ENCODE measurements at places on chromosomes 1 and 21.

DNA sequence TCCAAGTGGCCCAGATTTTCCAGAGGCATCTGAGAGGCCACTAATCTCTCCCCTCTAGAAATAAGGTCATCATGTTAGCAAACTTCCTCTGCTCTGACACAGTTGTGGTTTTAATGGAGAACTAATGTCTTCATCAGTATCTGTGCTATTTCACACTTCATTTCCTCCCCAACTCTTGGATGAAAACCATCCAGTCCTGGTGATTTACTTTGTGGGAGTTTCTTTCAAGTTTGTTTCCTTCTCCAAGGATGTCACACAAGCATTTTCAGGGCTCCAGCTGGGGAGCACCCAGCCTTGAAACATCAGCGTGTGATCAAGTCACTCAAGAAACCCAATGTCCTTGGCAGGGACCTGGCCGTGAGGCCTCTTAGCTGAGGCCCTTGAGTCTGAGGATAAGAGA lies 38.8 kb downstream of the TBX15 start:
- DNase-seq, result no peak

DNA sequence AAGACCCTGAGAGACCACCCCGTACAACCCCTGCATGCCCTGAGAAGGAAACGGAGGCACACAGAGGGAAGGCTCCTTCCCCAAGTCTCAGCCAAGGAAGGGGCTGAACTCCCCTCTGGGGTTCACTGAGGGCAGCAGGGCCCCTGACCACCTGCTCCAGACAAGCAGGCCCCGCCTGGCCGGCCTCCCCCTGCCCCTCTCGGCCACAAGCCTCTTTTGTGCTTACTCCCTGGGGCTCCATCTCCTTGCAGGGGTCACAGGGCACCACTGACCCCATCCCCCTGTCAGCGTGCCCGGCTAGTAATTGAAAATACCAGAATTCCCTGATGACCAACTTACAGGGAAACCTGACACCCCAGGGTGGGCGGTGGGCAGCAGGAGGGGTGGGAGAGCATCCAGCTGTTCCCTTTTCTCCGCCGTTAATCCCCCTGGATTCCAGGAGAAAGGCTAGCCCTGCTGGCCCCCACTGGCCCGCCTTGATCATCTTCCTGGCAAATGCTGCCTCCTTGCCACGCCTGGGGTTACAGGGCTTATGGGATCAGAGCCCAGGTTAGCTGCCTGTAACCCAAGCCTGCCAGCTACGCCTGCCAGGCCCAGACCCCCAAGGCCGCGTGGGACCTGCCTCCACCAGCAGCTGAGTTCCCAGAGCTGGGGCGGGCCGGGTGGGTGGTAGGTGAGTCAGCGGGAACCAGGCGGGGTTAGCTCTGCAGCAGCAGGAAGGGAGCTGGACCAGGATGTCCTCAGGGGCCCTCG lies 96.1 kb downstream of the LACTBL1 start:
- DNase-seq, result no peak

- no peak for DNase-seq
Measured at GRCh38 chr1:111045033-111045722, 81.5 kb upstream of the LRIF1 start.

DNA sequence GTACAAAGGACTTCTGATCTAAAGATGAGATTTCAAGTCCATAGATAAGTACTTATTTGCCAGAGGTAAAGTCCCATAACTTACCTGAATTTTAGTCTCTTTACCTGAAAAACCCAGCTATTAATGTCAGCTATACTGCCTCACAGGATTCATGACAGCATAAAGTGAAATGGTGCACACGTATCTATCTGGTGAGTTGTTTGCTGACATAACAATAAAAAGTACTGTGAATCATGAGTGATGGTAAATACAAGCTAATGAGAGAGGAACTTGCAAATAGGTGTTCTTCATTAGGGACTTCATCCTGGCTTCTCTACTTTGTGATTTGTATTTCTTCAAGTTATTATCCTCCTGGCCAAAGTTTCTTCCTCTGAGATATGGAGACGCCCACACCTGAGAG lies 225.1 kb upstream of the C8B start:
- no peak for DNase-seq

DNA sequence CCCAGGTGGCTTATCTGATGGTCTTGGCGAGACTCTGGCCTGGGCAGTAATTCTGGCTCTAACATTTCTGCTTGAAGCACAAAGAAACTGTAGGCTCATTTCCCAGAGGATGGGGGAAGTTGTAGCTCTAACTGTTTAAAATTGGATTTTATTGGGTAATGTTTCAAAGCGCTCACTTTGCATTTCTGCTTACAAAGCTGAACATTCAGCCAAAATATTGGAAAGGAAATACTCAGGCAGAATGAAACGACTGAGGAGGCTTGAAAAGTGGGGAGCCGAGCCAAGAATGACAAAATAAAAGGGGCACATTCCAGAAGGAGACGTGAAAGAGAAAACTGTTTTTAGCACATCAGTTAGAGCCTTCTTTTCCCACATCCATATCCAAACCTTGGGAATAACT lies 202.6 kb downstream of the GRIK1 start:
- DNase-seq, result no peak

- DNase-seq, result no peak
Measured at GRCh38 chr1:168257397-168257796, 23.3 kb upstream of the TBX19 start.

DNA sequence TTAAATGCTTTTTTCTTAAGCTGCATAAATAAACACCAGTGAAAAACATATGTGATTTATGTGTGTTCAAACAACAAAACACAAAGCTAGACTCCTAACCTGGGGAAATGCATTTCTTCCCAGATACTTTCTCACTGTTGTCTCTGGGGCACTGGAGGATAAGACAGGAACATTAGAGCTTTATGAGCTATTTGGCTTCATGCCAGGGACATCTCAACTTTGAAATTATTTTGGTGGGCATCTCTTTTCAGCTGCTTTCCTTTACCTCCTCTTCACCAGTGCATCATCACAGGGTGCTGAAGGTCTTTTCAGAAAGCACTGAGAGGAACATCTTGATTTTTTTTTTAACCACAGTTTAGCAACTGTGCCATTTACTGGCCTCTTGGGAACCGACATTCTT lies 212.9 kb downstream of the DNM3 start:
- DNase-seq, result no peak

GRCh38 chr1:81374481-81374880 lies 426.3 kb upstream of the ADGRL2 start:
- no peak for DNase-seq

DNA sequence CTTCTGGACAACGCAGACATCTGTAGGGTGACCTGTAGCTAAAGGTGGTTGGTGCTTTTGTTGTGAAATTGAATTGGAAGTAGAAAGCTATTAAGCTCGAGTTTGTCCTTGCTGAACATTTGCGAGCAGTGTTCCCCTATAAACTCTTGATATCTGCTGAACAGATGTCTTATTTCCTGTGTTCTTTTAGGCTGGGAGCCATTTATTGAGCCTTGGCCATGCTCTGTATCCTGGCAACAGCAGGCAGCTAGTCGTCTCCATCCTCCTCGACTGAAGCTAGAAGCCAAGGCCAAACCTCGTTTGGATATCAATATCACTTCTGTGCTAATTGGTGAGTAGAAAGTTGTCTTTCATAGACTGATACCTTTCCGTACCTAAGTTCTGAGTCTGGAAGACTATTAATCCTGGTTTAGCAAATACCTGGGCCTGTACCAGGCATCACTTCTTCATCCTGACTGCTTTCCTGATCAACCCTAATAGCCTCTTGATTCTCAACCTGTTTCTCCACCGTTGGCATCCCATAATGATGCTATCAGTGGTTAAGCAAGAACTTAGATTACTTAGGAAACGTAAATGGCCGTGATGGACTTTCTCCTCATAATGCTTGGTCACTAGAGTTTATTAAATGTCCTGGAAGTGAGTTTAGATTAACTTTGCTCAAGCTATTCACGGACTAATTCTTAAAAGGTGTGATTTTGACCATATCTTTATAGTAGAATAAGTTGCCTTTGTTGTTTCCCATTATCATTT lies 103.4 kb downstream of the VPS13D start:
- no peak for DNase-seq

DNA sequence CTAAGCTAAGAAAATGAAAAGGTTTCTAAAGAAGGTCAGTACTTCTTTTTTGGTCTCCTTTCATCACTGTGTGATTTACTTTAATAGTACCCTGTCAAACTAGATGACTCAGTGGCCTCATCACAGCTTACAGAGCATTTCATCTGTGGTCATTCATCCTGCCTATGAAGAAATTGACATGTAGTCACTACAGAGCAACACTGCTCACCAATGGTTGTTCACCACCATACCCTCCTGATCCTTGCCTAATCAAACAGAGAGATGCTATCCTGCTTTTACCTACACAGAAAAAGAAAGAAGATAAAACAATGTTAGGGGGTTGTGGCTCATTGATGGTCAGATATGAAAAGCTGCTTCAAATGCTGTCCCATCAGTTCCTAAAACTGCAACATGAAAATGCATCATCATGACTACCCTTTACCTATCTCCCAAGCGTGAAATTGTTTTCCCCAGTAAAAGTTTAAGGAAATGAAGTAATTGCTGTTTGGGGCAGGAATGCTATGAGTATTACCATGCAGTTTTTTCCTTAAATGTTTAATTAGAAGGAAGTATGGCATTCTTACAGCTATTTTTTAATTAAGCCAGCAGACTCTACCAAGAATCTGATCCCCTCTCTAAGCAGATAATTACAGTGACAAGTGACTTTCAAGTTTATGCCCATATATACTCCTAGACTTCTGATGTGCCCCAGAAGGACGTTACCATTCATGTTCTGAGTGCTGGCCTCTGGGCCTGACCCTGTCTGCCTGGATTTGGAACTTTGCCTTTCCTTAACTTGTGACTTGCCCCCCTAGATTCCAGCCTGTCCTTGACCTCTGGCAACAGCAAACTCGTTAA lies 46.1 kb upstream of the FBXO28 start:
- peak; percentile 11 for DNase-seq

DNA sequence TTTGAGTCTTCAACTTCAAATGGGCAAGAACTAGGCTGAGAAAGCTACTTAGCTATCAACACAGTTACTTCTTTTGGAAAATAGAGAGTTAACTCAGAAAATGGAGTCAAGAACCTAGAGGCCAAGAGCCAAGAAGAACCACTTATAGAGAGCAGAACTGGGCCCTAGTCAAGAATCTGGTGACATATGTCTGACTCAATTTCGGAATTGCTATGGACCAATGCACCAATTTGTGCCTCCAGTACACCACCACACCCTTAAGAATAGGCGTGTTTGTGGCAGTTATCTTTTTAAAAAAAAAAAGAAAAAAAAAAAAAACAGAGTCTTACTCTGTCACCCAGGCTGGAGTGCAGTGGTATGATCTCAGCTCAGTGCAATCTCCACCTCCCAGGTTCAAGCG lies 7.8 kb downstream of the S100A2 start:
- DNase-seq, result no peak

DNA sequence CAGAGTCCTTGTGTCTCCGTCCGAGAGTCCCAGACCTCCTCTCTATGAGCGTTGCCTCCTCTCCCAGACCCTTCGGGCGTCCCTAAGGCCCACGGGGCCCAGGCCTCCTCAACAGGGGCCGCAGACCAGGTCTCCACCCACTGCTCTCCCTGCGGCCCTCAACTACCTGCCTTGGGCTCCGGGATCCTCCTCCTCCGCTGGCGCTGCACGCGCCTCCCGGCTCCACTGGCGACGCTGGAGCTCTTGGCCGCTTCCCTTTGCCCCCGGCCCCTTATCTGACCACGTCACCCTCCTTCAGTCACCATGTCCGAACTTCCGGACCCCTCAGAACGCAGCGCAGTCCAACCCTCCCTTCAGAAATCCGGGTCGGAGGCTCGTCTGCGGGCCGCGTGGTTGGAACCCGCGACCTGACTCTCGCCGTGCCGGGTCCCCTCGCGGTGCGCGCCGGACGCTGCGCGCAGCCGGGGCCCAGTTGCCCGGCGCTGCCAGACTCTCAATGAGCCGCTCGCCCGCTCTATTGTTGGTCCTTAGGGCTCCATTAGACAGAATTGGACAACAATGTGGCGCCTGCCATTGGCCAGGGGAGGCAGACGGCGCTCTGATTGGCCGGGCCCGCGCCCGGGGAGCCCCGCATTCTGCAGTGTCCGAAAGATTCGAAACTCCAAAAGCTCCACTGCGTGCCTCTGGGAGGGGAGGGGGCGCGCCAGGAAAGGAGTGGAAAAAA lies at the start of gene DMRTA2:
Gene DMRTA2 (minus strand): TSS at position 498 of the 724 bp plus-strand sequence. CDS start 1,907 bp downstream, outside the sequence.
- no peak for DNase-seq

DNA sequence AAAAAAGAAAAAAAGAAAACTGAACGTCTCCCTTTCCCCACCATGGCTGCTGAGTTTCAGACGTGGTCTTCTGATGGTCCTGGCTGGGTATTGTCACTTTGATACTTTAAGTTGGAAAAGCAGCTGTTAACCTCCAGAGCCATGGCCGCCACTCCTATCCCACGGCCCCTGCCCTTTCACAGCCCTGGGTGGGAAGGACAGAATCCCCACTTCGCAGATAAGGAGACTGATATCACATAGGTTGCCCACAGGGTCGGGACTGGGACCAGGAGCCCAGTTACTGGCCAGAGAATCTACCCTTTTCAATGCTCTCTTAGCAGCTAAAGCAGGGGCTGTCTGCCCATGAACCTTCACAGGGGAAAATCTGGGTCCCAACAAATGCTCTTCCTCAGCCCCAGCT lies 16.8 kb downstream of the BMP8A start:
- no peak for DNase-seq

- DNase-seq, result no peak
Measured at GRCh38 chr1:193412748-193413147, 226.3 kb upstream of the B3GALT2 start.

- peak; percentile 35 for DNase-seq
Measured at GRCh38 chr1:181479137-181479745, 4.1 kb upstream of the CACNA1E start.

DNA sequence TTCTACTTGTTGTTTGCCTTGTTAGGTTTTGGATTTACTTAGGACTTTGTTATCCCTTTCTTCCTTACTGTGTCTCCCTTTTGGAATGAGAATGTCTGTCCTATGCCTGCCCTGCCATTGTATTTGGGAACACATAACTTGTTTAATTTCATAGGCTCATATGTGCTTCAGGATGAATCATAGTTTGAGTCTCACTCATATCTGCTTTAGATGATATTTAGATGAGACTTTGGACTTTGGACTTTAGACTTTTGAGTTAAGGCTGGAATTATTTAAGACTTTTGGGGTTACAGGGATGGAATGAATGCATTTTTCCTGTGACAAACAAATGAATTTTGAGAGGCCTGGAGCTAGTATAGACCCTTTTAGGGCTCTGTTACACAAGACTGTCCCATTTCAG lies 33.4 kb downstream of the PSMG1 start:
- DNase-seq, result no peak

- DNase-seq, result peak; percentile 85
Measured at GRCh38 chr1:9315411-9316079, 22.9 kb downstream of the SPSB1 start.

GRCh38 chr1:157168015-157168414 lies 29.8 kb upstream of the ETV3 start:
- no peak for DNase-seq

DNA sequence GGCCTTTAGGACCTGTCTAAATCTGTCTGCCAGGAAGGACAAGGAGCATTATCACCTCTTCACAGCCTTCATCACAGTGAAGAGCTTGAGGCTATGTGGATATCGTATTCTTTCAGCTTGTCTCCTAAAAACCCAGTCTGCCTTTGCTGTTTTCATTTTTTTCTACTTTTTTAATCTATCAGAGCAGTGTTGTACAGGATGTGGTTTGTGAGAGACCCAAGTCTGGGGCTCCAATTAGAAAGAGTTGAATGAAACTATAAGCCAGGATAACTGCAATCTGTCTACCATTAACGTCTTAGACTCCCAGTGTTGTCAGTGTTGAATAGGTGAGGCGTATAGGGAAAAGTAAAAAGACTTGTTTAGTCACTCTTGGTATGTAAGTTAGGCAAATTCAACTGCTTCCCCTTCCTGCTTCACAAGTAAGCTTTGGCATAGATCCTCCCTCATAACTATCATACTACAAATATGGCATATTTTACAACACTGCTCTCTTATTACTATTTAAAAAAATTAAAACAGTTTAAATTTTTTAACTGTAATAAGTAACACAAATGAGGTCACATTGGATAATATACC lies 1225.8 kb upstream of the PRMT6 start:
- DNase-seq, result no peak

Data from activated CD4-positive, alpha-beta memory T cell treated with anti-CD3 and anti-CD28 coated beads for 36 hours (primary cell).